NB4 (cell line): ENCODE measurements at places on chromosomes 2 and 18.
A peak's percentile ranks its signal among the peaks of the same experiment; 100 is the strongest.

DNA sequence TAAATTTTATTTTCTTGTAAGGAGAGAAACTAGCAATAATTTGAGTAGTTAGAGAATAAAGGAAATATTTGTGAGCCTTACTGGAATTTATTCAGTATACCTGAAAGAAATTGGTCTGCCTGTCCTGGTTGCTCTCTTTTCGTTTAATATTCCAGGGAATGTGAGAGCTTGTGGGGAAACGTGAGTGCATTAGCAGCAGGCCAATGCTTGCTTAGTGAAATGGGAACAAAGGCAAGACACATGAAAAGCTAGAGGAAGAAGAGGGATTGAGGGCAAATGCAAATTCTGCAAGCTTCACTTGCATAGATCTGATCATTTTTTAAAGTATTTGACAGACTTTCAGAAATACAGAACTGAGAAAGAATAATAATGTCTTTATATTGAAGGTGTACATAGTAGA is 111.0 kb downstream of the ERBB4 start:
- no peak for DNase-seq

- DNase-seq: no peak
Observed at GRCh38 chr2:73291461-73292315, 1.7 kb downstream of the EGR4 start.

- no peak for DNase-seq
Observed at GRCh38 chr2:151336863-151337371, 20.5 kb upstream of the TNFAIP6 start.

DNA sequence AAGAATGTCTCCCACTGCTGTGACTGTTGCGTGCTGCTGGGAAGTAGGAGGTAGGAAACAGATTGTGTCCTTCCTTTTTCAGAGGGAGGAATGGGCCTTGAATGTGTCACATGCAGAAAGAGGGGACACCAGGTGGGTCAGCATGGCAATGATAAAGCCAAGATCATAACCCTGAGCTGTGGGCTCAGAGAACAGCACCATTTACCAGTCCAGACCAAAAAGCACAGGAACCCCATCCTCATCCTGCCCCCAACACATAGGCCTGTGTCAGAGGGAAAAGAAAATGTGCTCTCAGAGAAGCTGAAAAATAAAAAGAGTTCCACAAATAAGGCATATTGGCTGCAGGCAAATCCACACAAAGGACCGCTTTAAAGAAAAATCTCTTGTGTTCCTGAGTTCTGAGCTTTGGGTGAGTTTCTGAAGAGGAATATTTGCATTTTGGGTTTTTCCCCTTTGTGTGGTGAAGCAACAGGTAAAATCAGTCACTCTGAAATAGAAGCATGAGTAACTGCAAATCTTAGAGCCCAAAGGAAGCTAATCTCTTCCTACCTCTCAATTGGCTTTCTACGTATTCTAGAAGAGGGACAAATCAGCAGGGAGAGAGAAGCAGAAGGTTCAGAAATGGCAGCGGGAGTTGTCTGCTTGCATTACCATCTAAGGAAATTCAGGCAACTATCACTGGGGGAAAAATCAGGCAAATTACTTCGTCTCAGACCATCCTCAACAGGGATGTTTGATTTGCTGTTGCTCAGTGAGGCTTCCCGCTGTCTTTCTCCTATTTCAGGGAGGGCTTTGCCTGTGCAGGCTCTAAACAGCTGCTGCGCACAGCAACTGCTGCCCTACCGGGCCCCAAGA is 106.8 kb downstream of the BCL11A start:
- no peak for DNase-seq

DNA sequence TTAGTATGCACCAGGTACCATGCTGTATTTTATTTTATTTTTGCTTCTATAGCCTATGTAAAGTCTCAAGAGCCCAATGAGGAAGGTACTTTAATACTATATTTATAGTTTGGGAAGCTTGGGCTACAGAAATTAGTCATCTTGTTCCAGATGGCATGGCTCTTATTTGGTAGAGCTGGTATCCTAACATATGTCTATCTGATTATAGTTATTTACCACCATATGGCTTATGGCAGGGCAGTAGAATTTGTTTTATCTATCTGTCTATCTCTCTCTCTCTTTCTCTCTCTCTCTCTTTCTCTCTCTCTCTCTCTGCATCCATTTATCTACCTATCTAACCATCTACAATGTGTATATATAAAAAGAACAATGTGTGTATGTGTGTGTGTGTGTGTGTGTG is 1293.7 kb upstream of the SLC39A10 start:
- no peak for DNase-seq

GRCh38 chr2:98508709-98509066 is 64.0 kb downstream of the INPP4A start:
- DNase-seq: peak; percentile 98

DNA sequence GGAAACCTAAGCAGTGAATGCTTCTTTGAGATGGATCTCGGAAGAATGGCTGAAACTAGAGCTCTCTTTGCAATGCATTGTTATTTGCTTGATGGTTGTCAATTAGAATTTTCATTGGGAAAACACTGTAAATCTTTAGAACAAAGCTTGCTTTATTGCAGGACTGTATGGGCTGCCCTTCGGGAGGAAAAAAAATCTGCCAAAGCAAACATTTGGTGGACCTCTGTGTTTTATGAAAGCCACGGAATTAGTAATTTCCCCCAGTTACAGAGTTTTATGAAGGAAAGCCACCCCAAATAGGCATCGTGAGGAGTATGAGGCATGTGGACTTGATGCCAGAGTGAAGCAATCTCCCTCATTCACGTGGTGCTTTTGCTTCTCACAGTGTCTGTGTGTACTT is 33.5 kb downstream of the RHBDD1 start:
- DNase-seq: no peak

DNA sequence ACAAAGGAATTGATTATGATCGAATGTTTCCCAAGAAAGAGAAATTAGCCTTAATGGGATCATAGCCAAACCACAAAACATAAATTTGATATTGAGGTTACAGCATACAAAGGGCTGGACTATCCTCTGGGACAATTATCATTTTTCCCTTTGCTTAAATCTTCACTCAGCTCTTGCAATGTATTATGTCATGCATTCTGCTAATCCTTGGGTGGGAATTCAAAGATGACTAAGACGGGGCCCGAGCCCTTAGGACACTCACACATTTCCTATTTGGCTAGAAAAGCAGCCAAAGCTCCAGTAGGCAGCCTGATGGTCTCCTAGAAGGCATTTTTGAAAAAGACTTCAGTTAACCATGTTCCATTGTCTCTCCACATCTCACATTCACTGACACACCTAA is 17.2 kb upstream of the NMI start:
- DNase-seq: no peak

- DNase-seq: no peak
Observed at GRCh38 chr2:26202981-26203490, 30.1 kb downstream of the GAREM2 start.

DNA sequence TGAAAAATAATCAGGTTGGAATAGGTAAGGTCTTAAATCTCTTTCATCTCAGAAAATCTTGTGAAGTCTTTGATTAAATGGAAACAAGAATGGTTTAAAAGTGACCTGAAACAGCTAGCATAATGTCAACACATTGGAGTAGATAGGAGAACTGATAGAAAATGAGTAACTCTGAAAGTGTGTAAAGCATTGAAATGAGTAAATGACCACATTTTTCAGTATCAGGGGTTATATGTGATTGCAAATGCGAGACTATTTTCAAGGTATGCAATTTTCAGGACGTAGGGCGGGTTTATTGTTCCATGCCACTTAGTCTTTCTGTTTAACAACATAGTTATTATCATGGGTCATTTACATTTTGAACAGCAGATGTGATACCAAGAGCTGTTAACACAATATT is 1383.2 kb downstream of the LRP1B start:
- DNase-seq: no peak

DNA sequence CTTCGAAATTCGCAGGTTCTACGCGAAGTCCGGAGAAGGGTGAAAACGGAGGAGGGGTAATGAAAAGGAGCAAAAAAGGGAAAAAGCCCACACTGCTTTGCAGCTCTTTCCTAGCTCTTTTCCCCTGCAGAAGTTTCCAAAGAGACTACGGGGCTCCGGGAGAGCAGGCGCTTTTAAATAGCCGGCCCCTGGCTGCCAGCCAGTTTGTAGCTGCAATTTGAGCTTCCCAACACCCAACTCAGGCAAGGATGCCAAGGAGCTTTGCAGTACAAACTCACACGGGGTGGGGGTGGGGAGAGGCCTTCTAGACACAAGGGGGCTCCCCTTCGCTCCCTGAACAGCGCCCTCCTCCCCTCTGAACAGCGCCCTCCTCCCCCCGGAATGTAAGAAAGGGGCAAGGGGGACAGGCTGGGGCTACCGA is at the start of gene IGFBP5:
TSS of gene IGFBP5 (minus strand) at position 149 of the 421 bp plus-strand sequence. CDS start 774 bp downstream, outside the sequence.
- DNase-seq: peak; percentile 18

DNA sequence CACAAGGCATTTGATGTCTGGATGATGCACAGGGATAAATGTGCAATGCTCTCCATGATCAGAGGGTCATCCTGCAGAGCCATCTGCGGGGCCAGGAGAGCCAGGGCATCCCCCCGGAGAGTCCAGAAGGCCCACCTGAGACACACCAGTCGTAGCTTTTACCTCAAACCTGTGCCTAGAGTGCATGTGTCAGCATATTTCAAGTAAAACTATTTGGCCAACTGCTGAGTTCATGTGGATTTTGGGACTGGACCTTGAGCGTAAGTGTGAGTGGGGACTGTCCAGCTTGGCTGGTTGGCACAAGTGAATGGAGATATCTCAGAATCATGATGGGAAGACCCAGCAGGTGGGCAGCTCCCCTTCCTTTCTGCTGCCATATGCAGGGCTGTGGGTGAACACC is 147.8 kb upstream of the TPO start:
- no peak for DNase-seq

DNA sequence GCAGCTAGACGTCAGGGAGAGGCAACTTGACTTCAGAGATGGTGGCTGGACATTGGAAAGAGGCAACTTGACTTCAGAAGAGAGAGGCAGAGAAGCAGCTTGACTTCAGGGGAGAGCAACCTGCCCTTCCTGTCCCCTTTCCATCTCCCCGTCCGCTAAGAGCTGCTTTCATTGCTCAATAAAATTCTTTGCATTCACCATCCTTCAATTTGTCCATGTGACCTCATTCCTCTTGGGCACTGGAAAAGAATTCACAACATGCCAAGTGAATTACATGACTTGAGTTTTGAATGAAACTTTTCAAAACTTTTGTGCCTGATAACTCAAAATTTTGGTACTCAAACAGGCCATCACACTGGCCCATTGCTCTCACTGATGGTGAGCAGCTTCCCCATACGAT is 158.9 kb downstream of the DPP4 start:
- DNase-seq: no peak

DNA sequence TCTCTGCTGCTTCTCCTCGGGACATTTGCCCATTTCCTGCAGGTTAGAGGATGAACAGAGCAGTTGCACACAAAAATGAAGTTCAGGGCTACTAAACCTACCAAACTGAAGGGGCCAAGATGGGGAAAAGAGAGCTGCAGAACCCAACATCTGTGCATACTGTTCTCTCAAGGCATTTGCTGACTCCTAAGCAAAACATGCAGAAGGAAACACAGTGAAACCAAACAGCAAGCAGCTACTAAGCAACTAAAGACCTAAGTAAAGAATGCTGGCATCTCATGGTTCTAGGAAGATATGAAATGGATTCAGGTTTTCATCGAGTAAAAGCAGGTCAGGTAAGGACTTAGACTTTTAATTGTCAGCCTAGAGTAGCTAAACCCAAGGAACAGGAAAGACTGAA is 111.9 kb upstream of the SYT4 start:
- DNase-seq: no peak

- no peak for DNase-seq
Observed at GRCh38 chr2:140539242-140539875, 1591.5 kb downstream of the LRP1B start.

GRCh38 chr2:240581811-240582210 is 4.7 kb upstream of the CAPN10 start:
- DNase-seq: no peak

GRCh38 chr2:71235930-71236587 is 9.2 kb upstream of the PAIP2B start:
- DNase-seq: peak; percentile 55

- DNase-seq: no peak
Observed at GRCh38 chr2:229731916-229732315, 17.6 kb upstream of the DNER start.

GRCh38 chr2:235264512-235264911 is 229.3 kb upstream of the AGAP1 start:
- DNase-seq: no peak

DNA sequence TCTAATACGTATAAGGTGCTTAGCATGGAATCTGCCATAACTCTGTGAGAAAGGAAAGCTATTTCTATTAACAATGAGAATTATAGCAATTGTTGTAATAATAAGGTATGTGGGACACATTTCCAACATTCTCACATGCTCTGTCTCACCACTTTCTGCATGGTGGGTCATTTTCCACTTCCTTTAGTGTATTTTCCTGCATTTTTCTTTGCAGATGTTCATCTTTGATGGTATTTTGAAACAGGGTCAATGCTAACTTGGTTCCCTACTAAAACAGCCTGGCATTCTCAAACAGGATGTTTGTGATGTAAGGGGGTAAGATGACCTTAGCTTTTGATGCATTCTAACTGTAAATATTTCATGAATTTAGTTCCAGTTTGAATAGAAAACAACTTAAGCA is 54.7 kb downstream of the MYO1B start:
- no peak for DNase-seq

GRCh38 chr2:60882971-60883753 is 1.8 kb downstream of the REL start:
- peak; percentile 79 for DNase-seq

DNA sequence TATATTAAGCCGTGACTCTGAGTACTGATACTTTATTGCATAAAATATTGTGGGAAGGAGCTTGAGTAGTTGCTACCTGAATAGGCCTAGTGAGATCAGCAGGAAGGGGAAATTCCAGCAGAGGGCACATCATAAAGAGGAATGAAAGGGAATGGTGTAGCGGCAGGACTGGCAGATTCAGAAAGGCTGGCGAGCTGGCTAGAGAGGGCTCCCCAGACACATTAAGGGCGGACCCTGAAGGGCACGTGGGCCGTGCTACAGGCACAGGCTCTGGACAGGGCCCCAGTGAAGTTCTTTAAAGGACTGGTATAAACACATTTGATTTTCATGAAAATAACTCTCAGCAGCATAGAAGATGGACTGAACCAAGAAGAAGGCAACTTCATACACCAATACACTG is 43.0 kb downstream of the PTPN2 start:
- no peak for DNase-seq

- DNase-seq: no peak
Observed at GRCh38 chr2:144249035-144249637, 270.8 kb downstream of the ZEB2 start.

DNA sequence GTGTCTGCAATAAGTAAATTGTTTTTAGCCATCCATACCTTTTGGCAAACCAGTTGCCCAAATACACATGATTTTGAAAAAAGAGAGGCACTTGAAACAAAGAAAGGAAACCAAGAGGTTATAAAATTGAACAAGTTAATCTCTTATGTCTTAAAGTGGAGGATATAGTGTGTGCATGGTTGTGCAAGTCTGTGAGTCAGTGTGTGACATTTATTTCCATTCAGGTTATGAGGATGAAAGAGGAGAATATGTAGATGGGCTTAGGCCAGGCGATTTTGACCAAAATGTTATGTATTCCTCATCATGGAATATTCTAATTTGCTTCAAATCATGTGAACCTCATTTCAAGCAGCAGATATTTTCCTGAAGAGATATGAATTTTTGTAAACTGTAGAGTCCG is 123.3 kb downstream of the SETBP1 start:
- no peak for DNase-seq
